ENCODE measurements at places on chromosomes 3 and 15. TPM values are rescaled to one million over a fixed set of nuclear protein-coding genes. Genes with fewer than 3 reads are reported as not detected.

The GNAT1 gene
- not detected for total RNA-seq

The STAB1 gene
- total RNA-seq, result 1.1 TPM

The ANKUB1 gene
- total RNA-seq, result not detected

The OCA2 gene
- total RNA-seq, result under 0.01 TPM

The LRRC49 gene
- 62.0 TPM for total RNA-seq

GRCh38 chr3:148852271-148852992 is 12.7 kb upstream of the CPA3 start:
- no peak for DNase-seq
